Epithelial cell of esophagus (primary cell): ENCODE measurements at places on chromosomes 1 and 21.

- DNase-seq, result no peak
Observed at GRCh38 chr1:167110586-167110985, 16.7 kb downstream of the STYXL2 start.

- DNase-seq, result no peak
Observed at GRCh38 chr1:20729155-20729931, 3.2 kb downstream of the SH2D5 start.

DNA sequence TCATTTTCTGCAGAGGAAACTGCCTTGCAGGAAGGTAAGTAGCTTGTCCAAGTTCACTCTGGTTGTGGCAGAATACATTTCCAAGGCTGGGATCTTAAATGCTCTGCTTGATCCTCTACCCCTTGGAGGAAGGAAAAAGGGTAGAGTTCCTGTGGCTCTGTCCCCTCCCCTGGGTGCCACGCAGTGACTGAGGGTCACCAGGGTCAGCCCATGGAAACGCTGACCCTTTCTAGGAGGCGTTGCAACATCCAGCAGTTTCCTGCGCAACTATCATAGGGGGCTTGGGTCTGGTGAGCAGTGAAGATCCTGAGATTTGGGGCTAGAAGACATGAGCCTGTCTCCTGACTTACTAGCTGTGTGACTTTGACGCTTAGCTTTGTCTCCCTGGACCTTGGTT is 29.4 kb upstream of the EPS8L3 start:
- DNase-seq, result no peak

GRCh38 chr1:19656134-19656779 is 8.4 kb upstream of the HTR6 start:
- DNase-seq, result no peak

DNA sequence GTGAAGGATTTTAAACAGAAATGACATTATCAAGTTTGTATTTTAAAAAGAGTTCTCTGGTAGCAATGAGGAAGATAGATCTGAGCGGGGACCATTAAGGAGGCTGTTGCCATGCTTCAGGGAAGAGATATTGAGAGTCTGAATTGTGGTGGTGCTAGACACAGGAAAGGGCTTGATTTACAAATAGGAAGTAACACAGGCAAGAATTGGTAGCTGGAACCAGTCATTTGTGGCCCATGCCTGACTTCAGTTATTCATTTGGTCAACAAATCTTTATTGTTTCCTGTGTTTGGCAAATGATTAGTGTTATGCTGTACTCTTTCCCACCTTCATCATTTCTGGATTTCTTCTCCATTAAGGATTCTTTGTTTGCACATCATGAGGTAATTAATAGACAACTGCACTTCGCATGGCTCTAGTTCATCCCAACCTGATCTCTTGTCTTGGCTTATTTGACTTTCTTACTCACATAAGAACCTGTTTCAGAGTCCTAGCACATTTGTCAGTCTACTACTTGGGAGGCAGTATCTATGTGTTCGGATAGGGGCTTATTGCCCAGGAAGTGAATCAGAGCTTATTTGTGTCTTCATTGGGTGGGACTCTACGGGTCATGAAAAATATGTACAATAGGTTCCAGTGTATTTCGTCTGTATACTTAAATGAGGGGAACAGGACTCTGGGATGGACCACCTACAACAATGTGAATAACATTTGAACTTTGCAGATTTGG is 32.3 kb downstream of the EEIG2 start:
- DNase-seq, result no peak

DNA sequence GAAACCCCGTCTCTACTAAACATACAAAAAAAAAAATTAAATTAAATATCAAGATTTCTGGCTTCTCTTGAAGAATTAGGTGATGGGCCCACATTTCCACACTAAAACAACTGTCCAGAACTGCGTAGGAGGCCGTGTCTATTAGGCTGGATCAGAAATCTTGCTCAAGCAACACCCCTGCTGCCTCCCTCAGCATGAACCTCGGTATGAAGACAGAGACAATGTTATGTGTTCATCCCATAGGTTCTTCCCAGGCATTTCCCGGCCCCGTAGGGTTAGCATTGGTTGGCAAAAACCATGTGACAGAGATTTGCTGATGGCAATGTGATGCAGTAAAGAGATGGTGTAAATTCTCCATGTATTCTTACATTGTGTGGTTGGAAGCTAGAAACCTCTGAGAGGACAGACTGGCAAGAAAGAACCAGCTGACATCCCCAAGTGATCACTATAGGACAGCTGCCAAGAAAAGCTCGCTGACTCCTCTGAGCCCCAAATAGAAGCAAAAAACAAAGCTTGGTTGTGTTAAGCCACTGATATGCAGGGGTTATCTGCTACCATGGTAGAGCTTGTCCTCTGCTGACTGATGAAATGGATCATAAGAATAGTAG is 34.5 kb downstream of the EBNA1BP2 start:
- DNase-seq, result no peak

GRCh38 chr1:228174482-228175315 is 9.1 kb downstream of the IBA57 start:
- peak; percentile 29 for DNase-seq

DNA sequence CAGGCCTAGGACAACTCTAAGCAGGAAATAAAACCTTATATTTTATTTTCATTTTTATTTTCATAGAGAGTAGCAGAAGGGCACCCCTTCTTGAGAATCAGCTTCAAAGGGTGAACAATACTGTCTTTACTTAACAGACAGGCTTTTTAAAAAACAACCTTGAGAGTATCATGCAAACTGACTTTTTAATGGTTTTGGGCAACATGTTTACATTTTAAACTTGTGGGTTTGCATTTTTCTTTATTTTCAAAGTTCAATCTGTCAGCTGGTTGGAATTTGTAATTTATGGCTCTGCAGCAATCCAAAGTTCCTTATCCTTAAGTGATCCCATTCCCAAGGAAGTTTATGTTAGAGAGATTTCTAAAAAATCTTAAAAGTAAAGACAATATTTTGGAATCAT is 392.3 kb upstream of the ADAMTS5 start:
- no peak for DNase-seq

GRCh38 chr21:44838039-44838895 is 20.4 kb upstream of the SUMO3 start:
- no peak for DNase-seq

DNA sequence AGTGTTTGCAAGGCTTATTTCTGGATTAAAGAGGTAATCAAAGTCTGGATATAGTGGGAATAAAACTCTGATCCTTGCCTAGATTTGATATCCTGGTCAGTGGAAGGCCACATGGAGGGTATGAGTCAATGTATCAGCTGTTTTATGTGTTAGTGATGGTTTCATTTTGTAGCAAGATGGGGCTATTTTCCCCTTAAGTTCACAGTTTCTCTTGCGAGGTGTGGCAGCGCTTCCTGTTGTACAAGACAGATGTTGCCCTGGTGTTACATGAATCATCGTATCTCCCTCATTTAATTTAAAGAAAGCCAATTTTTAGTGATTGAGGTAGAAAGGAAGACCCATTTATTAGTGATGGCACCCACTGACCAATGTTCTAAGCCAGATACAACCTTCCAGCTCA is 220.2 kb downstream of the DUSP10 start:
- no peak for DNase-seq

GRCh38 chr1:192158181-192158580 is at the start of gene RGS18:
TSS of gene RGS18 (plus strand) at chr1:192158462. CDS start at chr1:192158638, 176 bp downstream.
- DNase-seq, result no peak

DNA sequence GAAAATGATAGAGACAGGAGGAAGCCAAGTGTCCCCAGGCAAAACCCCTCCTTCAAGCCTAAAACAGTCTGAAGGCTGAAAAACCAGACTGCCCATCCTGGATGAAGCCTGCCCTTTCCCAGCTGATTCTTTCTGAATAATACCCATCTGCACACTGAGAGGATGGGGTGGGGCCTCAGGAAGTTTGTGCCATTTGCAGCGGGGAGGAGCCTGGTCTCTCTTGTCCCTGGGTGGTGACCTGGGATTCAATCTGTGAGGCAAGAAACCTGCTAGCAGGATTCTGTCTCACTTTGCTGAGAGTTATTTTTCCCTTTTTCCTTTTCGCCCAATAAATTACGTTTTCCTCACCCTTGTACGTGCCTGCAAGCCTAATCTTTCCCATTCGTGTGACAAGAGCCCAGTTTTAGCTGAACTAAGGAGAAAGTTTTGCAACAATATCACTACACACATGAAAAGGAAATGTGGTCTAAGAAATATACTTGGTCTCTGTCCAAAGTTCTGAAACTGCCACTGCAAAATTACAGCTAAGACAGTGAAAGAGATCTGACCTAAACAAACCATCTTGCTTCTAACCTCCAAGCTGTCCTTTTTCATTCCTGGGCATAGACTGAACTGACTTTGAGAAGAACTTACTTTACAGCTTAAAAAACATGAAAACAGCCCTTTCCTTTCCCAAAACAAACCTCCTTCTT is 105.0 kb downstream of the COP1 start:
- peak; percentile 7 for DNase-seq

- no peak for DNase-seq
Observed at GRCh38 chr1:57989877-57990276, 556.6 kb downstream of the OMA1 start.

- no peak for DNase-seq
Observed at GRCh38 chr21:27371115-27371974, 404.5 kb upstream of the ADAMTS5 start.

DNA sequence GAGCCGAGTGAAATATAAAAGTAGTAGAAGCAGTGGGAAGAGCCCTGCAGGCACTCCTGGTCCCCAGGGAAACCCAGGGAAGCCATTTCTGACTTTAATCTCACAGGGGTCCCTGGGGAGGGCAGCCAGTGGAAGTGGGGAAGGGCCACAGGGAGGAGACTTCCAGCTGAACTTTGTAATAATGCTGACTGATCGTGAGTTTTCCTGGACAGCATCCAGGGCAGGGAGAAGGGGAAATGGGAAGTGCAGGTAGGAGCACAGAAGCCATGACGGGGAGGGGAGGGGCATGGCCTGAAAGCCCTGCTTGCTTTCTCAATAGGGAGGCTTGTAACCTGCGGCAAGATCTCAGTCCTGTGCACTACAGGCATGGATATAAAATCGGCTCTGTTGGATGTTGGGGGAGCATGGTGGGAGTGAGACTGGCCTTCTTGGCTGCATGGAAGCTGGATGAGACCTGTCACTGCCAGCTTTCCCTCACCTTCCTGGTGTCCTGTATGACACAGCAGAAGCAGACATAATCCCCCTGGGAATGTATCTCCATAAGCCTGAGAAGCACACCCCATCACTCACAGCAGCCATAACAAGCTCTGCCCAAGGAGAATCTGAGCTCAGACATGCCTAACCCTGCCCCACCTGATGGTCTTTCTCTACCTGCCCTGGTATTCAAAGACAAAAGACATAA is 15.1 kb upstream of the MX1 start:
- DNase-seq, result peak; percentile 58

DNA sequence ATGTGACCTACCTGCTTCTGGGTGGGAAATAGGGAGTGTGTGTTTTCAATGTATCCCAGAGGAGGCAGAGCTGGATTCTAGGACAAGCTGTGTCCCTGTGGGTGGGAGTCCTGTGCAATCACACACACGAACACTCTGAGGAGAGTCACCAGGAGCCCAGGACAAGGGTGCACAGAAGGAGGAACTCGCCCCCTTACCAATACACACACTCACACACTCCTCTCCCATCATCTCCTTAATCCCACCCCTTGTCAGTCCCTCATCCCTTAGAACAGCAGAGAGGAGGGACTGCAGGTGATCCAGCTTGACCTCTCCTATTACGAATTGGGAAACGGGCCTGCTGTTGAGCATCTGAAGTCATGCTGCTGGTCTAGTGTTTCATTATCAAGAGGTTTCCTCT is 8.5 kb upstream of the MYBPHL start:
- DNase-seq, result no peak

- DNase-seq, result no peak
Observed at GRCh38 chr1:164638492-164639202, 79.7 kb downstream of the PBX1 start.

- DNase-seq, result peak; percentile 72
Observed at GRCh38 chr1:38953433-38953860, 11.8 kb upstream of the RHBDL2 start.

DNA sequence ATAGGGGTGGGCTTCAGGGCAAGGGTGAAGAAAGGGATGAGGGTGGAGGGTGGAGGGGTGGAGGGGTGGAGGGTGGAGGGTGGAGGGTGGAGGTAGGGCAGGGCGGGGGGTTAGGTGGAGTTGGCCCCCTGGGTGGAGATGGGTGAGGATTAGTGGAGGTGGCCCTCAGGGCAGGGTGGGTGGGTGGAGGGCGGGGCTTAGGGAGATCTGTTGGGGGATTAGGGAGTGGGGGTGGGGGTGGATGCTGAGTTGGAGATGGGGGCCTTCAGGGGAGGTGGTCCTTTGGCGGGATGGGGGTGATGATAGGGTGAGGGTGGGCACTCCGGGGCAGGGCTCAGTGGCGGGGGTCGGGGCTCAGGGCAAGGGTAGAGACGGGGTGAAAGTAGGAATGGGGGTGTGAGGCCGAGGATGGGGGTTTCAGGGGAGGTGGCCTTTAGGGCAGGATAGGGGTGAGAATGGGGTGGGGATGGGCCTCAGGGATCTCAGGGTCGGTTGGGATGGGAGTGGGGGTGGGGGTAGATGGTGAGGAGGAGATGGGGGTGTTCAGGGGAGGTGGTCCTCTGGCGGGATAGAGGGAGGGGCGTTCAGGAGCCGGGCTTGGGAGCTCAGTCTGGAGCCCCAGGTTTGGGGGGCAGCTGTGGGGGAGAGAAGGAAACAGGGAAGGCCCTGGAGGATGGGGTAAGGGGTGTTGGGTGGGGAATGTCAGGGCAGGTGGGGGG is 800 bp upstream of the DNMT3L start:
- no peak for DNase-seq

DNA sequence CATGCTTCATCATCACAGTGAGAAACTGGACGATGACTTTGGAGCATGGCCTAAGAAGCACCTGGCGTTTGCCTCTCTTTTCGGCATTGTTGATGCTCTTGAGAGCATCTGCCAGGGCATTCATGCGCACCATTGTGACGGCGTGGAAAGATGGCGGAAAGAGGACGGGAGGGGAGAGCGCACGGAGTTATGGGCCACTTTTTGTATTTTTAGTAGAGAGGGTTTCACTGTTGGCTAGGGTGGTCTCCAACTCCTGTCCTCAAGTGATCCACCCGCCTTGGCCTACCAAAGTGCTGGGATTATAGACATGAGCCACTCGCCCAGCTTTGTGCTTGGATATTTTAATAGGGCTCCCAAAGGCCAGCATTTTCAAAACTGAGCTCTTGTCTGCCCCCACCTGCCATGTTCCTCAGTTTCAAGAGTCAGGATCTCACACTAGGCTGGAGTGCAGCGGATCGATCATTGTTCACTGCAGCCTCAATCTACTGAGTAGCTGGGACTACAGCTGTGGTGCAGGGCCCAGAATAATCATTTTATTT is 5.3 kb downstream of the RPS8 start:
- DNase-seq, result no peak

DNA sequence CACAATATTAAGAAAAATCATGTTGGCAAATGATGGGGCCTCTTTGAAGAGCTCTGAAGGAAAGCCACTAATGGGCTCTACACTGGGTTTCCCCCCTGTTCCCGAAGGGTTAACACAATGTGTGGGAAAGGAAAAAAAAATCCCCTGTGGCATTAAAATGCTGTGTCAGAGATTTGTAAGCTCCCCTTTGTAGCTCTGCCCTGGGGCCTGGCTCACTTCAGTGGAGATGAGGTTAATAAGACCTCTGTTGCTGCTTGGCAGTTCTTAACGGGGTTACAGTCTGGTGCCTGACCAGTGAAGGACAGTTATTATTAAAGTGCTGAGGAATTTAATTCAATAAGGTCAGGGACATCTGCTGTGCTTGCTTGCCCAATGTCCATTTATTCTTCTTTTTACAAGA is 129.7 kb upstream of the UBE2U start:
- no peak for DNase-seq
